ENCODE measurements at places on chromosomes 7 and 10.

DNA sequence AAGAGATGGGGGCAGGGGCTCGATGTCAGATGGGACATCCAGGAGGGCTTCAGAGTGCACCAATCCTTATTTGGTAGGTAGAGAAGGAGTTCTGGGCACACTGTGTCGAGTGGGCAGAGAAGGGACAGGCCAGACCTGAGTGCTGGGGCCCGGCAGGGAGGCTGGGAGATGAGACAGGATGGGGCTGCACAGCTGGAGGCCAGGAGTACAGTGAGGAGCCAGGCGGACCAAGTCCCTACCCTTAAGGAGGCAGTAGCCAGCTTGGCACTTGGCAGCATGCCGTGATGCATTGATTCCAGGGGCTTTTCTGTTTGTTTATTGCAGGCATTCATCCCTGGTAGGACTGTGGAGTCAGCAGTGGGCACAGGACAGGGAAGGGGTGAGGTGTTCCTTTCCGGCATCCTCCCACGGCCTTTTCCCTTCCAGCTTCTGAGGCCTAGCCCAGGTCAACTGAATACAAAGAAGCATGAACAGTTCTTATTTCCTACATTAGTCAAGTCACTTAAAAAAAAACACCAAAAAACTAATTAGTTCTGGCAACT is 168.8 kb upstream of the CDCA7L start:
- no peak for DNase-seq

GRCh38 chr10:71966046-71967004 is 2.1 kb downstream of the CHST3 start:
- no peak for DNase-seq

GRCh38 chr10:15863733-15864132 is 3.4 kb upstream of the MINDY3 start:
- DNase-seq: no peak

DNA sequence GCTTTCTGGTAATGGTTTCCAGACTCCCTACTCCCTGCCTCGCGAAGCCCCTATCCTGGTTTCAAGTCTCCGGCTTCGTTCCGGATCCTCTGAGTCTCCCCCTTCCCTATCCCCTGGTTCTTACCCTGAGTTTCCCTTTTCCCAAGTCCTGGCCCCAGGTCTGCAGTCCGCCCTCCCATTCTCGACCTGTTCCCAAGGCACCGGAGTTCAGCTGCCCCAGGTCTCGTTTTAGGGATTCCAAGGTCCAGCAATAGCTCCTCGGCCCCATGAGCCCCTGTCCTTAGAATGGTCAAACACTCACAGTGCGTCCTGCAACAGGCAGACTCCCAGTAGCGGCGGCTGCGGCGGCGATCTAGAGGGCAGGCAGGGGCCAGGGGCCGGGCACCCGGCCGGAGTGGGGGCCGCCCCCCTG is 274 bp downstream of the PITX3 start:
- DNase-seq: no peak

GRCh38 chr10:78288663-78289062 is 255.0 kb downstream of the RPS24 start:
- DNase-seq: no peak

DNA sequence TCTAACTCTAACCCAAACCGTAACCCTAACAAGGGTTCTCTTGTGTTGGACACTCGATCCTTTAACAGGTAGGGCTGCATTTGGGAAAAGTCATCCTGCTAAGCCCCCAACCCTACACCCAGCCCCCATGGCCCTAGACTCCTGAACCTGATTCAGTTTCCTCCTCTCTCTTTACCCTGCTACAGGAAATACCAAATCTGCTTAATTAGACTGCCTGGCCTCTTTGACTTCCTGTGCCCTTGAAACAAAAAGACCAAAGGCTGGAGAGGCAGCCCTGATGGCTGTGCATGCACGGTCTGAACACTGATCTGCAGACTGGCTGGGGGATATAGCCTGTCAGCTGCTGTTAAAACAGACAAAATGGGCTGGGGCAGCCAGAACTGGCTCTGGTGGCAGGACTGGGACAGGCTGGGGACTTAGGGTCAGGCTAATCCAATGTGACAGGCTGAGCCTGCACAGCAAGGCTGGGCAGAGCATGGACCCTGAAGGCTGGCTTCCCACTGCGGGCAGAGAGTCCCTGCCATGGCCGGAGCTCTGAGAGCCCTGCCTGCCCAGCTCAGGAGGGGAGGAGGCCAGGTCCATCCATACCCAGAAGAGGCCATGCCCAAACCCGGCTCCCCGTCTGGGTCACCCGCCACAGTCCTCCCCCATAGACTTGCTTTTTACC is 51.0 kb upstream of the MSMB start:
- DNase-seq: no peak

GRCh38 chr10:24914148-24914547 is 38.3 kb downstream of the PRTFDC1 start:
- DNase-seq: no peak

- DNase-seq: no peak
These were observed 6.6 kb upstream of the STX1A start for GRCh38 chr7:73726083-73726466.

GRCh38 chr10:88125766-88126165 is 262.3 kb downstream of the PTEN start:
- no peak for DNase-seq

DNA sequence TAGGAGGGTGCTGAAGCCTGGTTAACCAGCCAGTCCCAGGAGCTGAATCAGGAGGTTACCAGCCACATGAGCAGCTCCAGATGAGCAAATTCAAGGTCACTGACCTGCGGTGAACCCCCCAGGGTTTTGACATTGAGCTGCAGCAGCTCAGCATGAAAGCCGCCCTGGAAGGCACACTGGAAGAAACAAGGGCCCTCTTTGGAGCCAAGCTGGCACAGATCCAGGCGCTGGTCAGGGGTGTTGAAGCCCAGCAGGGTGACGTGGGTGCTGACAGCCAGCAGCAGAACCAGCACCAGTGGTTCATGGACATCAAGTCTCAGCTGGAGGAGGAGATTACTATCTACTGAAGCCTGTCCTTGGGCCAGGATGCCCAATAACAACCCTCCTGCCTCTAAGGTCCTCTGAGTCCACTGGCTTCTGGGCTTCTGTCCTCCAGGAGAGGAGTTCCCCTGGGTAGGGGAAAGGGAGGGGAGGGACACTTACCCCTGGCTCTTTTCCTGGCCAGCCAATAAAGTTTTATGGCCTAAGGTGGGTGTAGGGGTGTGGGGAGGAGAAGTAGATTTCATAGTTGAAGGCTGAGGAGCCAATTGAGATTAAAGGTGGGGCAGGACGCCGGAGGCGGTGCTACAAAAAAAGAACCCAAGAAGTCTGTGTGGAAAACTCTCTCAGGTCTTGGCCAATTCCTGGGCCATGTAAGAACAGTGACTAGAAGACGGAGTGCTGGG is 29.4 kb upstream of the ATOH7 start:
- DNase-seq: no peak

DNA sequence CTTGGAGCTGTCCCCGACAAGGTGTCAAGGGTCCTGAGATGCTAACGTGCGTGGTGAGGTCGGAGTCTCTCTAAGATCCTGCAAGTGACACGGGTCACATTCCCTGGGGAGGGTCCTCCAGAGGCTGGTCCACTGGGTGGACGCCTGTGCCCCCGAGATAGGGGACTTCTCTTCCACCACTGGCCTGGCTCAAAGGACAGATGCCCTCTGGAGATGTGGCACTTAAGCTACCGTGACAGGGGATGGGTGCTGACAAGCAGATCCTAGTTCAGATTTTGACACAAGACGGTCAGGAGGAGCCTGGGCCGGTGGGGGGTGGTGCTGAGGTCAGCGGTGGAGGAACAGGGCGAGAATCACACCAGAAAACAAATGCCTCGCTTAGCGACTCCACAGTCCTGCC is 178.0 kb downstream of the ADARB2 start:
- DNase-seq: no peak

- peak; percentile 33 for DNase-seq
These were observed 128.0 kb downstream of the SEMA3C start for GRCh38 chr7:80790877-80791276.

DNA sequence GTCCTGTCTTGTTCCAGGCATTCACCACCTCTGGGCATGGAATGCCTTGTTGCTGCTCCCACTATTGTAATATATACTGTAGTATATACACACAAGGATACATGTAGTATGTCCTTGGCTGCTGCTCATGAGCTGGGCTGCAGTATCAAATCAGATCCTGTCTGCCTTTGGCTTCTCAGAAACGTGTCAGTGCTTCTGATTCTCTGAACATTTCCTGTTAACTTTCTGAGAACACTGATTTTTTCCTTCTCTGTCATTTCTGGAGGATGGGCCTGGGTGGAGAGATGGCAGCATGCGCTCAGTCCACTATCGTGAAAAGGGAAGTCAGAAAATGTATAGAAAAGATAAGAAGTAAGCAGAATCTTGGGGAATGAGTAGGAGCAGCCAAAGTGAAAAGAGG is 12.2 kb downstream of the SFTPA2 start:
- DNase-seq: no peak

DNA sequence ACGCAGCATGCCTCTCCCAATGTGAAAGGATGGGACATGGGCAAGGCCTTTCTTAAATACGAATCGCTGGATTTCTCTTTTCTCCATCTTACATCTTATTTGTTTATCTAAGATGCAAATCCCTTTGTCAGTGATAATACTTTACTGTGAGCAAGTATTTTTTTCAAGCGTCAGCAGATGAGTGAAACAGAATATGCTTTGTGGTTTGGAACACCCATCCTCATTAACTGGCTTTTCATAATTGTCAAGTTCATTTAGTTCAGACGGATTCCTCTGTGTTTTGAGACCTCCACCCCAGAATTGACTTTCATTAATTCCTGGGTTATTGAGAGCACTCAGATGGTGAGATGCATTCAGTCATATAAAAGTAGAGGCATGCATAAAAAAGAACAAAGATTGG is 149.8 kb downstream of the NSUN6 start:
- no peak for DNase-seq

DNA sequence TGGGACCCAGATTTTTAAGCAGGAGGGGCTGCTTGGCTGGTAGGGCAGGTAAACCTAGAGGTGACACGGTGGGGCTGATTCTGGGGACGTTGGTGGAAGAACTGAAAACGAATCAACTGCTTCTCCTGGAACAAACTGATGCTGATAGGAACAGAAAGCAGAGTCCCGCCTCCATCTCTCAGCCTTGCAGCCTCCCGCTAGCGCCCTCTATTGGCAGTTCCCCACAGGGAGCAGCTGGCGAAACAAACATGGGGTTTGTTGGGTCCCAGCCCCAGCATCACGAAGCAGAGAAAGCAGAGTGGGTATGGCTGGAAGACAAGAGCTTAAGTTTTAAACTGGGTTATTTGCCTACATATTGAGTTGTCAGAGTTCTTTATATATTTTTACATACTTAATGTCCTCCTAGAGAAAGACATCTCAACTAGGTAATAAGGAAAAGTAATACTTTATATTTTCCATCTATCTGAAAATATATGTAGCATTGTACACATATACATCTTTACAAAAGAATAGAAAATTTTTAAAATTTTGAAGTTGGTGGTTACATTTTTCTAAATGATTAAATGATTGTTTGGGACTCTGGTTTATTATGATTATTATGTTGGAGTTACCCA is 42.3 kb upstream of the FOXI2 start:
- peak; percentile 83 for DNase-seq

GRCh38 chr7:16691241-16691640 is 45.3 kb downstream of the BZW2 start:
- DNase-seq: no peak

GRCh38 chr7:21948887-21949540 is 3.3 kb upstream of the CDCA7L start:
- peak; percentile 28 for DNase-seq

Measured in testis (tissue), 5 donors.